ENCODE measurements at places on chromosomes 6 and 20. TPM values are rescaled to one million over a fixed set of nuclear protein-coding genes. Genes with fewer than 3 reads are reported as not detected.
A peak's percentile ranks its signal among the peaks of the same experiment; 100 is the strongest.

DNA sequence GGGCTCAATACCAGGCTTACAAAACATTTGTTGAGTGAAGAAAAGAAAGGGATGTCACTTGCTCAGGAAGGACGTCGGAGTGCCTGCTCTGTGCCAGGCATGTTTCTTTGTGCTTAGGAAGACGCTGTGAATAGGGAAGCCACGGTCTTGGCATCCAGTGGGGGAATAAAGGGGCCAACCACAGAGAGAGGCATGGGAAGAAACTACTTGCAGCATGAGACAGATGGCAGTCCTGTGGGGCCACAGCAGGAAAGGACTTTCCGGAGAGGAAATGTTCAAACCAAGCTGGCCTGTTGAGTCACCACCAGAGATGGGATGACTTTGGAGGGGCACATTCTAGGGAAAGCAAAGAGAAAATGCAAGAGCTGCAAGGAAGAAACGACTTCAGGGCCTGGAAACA lies 173.2 kb downstream of the CDH26 start:
- no peak for DNase-seq

- DNase-seq: no peak
Measured at GRCh38 chr20:32312718-32313424, 35.4 kb downstream of the KIF3B start.

DNA sequence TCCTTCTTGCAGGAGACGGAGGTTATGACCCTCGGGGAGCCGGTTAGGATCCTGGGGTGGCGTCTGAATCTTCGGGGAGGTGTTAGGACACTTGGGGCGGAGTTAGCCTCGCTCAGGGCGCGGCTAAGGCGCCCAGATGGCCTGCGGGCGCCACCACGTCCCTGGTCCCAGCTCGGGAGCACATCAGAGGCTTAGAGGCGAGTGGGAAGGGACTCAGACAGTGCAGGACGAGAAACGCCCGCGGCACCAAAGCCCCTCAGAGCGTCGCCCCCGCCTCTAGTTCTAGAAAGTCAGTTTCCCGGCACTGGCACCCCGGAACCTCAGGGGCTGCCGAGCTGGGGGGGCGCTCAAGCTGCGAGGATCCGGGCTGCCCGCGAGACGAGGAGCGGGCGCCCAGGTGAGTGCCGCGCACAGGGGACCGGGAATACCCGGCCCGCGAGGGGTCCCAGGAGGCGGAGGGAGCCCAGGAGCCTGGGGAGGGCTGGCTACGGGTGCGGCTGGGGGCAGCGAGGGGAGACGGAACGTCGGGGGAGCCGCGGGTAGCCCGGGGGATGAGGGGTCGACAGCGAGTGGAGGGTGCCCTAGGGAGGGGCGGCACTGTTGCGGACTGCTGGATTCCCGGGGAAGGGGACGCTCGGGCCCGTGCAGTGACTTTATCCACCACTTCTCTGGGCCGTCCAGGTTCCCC lies at the start of gene HCK:
Gene HCK (plus strand): TSS at position 153 of the 688 bp plus-strand sequence.
- DNase-seq: no peak

DNA sequence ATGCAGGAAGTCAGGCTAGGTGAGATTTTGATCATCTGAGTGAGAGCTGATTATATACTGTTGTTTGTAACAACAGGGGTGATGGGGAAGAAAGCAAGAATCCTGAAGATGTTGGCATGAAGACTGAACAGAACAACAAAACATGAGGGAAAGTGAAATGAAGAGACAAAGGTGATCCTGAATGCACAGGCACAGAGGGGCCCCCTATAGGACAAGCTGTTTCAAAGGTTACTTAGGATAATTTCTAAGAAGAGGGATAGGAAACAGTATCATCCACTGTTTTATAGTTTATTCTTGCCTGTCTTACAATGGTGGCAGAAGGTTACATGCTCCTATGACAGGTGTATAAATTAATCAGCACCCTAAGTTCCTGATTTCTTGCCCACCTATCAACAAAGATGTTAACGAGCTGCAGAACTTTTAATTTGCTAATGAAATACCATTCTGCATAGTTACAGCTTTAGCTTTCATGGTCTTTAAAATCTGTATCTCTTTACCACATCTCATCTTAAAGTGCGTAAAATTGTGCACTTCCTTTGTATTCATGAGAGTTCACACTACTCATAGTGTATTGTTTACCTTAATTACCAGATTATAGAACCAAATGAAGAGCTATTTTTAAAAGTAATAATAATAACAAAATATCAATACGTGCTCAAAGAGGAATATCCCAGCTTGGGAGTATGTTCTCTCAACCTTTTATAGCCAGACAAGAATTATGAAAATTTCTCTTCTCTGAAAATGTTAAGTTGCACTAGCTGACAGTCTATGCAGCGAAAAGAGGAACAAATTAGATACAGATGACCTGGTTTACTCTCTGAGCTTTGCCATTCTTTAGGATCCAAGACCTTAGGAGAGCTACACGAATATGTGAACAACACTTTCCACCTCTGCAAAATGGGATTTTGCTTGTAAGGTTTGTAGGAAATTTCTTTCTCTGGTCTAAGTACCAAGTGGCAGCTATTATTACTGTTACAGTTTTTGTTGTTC lies 192.5 kb downstream of the EDN1 start:
- no peak for DNase-seq

DNA sequence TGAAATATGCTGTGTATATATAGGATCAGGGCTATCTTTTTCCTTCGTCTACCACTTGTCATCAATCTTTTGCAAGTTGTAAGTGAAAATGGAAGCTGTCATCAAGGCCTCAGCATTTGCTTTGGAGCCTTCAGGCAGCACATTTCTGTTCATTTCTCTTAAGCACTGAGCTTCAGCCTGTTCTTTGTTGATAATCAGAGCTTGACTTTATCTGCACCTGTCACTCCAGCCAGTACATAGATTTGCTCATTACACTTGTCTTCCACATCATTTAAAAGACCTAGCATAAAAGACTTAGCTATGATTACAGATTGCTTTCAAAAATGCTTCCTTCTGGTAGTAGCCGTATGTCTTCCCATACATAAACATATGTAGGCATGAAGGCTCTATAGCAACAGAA lies 189.8 kb upstream of the GRIK2 start:
- no peak for DNase-seq

DNA sequence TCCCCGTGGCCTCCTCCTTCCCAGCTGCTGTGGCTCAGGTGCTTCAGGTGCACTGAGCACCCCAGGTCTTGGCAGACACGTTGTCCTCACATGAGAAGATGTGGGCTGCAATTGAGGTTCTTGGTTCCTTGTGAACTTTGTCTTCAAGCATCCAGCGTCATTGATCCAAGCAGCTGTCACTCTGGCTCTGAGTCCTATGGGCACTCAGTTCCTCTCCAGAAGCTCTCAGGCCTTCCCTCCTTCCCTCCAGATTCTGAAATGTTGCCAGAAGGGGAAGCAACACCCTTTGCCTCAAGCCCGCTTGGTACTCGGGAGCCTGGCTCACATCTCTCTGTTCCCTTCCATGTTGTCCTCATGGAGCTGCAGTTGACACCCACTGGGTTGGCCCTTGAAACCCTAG lies 8.4 kb upstream of the MRGBP start:
- no peak for DNase-seq

- peak; percentile 64 for DNase-seq
Measured at GRCh38 chr20:36717657-36718056, 28.2 kb downstream of the NDRG3 start.

DNA sequence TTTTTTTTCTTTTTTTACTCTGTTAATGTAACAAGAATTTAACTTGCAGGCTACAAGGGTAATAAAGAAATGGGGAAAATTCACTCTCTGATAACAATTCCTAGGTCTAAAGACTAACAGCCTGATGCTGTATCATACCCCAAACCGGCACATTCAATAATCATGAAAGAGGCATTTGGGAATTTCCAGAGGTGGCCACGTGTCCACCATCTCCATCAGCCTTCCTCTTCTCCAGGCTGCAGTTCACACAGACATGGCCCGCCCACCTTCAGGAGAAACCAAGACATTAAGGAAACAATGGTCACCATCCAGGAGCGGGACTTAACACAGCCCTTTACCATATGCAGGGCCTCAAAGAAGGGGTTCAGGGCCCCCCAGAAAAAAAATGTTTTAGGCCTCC lies 44.8 kb downstream of the PDE10A start:
- no peak for DNase-seq

- no peak for DNase-seq
Measured at GRCh38 chr6:10779076-10779475, 31.5 kb downstream of the TMEM14B start.

DNA sequence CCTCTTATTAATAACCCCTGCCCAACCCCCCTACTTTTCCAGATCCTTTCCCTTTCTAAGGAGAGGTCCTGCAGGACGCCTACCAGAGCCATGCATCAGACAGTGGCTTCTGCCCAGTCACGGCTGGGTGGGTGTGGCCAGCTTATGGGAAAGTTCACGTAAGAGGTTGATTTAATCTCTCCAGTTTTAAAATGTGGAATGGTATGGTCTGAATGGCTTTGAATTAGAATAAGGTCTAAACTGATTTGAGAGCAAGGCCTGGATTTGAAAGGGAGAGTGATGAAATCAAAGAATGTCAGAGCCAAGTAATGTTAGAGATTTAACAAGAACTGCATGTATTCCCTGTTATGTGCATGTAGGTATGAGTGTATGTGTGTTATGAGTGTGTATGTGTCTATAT lies 275.7 kb downstream of the PAX1 start:
- DNase-seq: no peak

DNA sequence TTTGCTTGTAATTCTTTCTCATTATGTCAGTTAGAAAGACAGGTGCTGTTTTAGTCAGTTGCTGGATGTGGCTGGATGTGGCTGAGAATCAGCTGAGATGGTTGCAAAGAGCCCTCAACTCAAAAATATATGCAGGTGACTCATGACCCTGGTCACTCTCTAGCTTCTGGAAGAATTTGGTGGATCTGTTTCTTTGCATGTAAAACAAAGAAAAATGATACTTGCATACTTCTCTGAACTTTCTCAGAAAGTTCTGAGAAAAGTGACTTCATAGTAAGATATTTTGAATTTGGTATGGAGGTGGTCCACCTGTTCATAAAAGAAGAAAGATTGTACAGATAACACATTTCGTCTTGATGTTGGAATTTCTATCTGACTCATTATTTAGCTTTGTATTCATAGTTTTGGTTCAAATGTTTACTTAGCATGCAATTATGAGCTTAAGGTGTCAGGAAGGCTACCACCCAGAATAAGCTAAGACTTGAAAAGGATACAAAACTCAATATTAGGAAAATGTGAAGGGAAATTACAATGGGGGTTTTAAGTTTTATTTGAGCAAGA lies 163.2 kb upstream of the OLIG3 start:
- no peak for DNase-seq

DNA sequence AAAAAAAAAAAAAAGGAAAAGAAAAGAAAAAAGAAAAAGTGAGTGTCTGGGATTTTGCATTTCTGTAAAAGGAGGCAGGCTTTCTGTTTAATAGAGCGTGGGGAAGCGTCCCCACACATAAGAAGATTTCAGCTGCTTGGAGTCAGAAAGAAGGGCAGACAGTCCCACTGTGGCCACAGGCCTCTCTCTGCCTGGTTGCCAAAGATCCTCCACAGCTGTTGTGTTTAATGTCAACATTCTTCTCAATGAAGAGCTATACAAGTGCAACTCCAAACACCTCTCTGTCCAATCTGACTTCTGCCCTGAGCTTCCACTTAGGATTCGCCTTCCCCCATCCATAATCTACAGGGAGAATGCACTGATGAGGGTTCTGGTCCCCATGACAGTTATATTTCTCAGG lies 64.3 kb upstream of the MLN start:
- DNase-seq: no peak

DNA sequence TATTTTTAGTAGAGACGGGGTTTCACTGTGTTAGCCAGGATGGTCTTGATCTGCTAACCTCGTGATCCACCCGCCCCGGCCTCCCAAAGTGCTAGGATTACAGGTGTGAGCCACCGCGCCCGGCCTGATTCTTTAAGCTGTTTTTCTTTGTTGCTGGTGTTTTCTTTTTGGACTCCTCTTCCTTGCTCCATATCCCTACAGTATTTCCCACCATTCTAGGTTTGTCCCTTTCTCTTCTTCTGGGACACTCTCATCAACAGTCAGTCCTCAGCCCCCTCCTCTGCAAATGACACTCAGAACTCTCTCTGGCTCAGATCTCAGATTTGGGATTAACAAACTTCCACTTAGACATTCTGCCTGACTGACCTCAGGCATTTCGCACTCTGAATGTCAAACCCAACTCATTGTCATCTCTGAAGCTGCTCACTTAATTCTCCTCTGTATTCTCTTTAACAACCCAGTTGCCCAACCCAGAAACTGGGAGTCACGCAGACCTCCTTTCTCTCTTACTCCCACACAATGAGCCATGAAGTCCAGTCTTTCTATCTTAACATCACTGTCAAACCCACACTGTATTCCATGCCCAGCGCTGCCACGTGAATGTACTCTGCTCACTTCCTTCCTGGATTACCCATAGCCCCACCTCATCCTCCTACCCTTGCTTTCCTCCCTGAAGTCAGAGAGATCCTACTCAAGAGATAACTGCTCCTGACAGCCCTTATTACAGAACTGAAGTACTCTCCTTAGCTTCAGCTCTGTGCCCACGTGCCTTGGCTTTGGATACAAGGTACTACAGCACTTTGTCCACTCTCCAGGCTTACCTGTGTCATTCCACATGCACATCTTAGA lies 2.6 kb downstream of the MPIG6B start:
- peak; percentile 48 for DNase-seq

DNA sequence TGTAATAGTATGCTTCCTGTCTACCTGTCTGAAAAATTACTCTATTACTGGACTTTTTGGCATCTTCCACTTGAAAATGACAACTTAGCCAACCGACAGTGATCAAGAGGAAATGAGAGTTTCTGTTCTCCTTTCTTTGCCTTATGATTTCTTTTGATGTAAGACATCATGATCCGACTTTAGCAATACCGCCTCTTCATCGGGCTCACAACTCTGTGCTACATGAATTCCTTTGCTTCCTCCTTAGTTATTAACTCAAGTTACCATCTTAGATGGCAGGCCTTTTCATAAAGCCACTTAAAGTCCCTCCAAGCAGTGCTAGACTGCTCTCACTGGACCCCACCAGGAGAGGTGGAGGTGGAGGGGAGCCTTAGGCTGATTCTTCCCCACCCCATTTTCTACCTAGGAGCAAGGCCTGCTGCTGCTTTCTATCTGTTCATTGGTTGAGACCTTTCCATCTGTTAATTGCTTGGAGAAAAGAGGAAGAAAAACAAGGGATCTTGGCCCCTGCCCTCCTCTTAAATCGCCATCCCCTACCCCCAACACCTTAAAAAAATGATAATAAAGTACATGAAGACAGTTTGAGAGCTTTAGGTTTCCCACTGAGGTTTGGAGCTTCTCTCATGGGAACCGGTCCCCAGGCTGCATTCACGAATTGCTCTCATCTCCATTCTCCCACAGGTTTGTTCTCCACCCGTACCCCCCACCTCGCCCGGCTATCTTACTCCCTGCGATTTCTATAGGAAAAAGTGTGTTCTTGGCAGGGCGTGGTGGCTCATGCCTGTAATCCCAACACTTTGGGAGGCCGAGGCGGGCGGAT lies 21.6 kb upstream of the MCM3 start:
- no peak for DNase-seq

NOTCH4 gene
- total RNA-seq: 1.7 TPM

RFX6 gene
- total RNA-seq: 0.08 TPM

DPPA5 gene
- total RNA-seq: not detected

HLA-DOA gene
- total RNA-seq: 0.16 TPM

RWDD2A gene
- 2.8 TPM for total RNA-seq

CPNE5 gene
- not detected for total RNA-seq

Measured in SK-MEL-5 (cell line).